ENCODE measurements at places on chromosomes 12 and 14.

DNA sequence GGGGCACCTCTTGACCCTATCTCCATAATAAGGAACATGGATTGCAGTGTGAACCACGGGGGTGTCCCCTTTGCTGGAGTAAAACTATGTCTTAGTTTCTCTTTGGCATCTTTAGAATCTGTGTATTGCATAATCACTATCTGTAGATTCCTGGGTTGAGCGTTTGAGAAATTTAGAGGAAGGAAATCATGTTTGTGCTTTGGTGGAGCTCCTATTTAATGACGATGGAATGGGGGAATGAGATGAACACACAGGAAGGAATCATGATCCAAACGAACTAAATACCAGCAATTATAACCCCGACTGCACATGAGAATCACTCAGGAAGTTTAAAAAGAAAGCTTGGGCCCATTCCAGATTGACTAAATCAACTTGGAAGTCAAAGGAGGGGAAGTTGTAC lies 1.3 kb upstream of the MYG1 start:
- no peak for DNase-seq

DNA sequence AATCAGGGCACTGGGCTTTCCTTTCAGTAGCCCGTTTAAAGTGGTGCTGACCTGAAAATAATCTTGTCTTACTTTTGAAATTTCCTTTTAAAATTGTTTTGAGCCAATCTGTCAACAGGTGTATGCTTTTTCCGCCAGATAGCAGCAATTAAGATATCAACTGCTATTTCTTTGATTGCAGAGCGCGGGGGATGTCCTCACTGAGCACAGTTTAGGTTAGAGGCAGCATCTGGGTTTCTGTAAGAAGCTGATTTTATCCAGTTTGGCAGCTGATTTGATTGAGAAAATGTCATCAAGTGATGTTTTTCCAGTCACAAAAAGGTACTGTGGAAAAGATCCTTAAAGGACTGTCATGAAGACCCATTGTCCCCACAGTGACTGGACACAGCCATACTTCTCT lies 371.8 kb downstream of the ADAMTS20 start:
- no peak for DNase-seq

DNA sequence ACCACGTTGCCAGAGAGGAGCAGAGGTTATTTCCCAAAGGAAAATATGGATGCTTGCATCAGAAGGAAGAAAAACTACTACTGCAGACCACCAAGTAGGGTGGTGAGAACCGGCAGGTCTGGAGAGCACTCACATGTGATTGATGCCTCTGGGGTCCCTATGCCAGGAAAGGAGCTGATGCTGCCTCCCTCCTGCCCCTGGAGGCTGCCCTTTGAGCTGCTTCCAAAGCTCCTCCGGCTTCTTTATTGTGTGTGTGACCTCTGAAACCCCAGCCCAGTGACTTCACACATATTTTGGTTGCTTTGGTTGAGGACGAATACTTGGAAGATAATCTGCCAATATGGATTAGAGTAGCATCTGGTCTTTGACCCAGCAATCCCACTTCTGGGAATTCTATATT lies 133.4 kb downstream of the AACS start:
- no peak for DNase-seq

GRCh38 chr12:115879354-115879753 lies 398.1 kb downstream of the MED13L start:
- DNase-seq, result no peak

- no peak for DNase-seq
Measured at GRCh38 chr14:52238682-52239081, 28.8 kb upstream of the PTGDR start.

DNA sequence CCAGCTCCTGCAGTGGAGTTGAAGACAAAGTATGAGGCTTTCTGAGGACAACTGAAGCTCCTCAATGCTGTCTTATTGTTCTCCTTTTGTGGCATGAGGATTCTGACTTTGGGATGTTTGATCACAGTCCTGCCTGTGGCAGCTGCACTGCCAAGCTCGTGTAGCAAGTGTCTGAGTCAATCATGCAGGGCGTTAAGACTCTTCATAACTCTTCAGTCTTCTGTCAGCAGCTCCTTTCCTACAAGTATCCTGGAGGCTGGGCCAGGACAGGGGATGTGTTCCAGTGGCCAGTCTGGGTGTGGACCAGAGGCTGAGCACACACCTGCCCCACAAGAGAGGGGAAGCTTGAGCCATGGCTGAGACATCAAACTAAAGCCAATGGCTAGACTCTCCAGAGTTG lies 94.3 kb downstream of the PELI2 start:
- no peak for DNase-seq

GRCh38 chr12:131418884-131419283 lies 292.0 kb upstream of the SFSWAP start:
- no peak for DNase-seq

DNA sequence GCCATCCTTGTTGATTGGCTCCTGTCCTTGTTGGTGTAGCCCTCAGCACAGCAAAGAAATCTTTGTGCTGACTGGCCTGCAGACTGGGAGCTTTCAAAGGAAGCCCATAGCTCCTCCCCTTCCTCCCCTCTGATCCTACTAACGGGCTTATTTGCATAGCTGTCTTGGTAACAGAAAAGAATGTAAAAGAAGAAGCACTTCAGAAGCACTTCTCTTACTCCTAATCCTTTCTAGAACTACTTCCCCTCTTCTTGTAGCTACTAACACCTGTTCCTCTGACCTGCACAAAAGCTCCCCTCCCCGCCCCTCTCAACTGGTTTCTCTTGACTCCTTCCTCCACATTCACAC lies 14.3 kb upstream of the RIC8B start:
- peak; percentile 46 for DNase-seq

GRCh38 chr12:94244165-94245133 lies 96.1 kb downstream of the PLXNC1 start:
- no peak for DNase-seq
